ENCODE measurements at places on chromosomes 3 and 15. TPM values are rescaled to one million over a fixed set of nuclear protein-coding genes. Genes with fewer than 3 reads are reported as not detected.

Gene NEDD4
- polyA plus RNA-seq, result 15.5 TPM

Gene C3orf70
- polyA plus RNA-seq, result 0.01 TPM

Gene NUP210
- 0.05 TPM for polyA plus RNA-seq

DNA sequence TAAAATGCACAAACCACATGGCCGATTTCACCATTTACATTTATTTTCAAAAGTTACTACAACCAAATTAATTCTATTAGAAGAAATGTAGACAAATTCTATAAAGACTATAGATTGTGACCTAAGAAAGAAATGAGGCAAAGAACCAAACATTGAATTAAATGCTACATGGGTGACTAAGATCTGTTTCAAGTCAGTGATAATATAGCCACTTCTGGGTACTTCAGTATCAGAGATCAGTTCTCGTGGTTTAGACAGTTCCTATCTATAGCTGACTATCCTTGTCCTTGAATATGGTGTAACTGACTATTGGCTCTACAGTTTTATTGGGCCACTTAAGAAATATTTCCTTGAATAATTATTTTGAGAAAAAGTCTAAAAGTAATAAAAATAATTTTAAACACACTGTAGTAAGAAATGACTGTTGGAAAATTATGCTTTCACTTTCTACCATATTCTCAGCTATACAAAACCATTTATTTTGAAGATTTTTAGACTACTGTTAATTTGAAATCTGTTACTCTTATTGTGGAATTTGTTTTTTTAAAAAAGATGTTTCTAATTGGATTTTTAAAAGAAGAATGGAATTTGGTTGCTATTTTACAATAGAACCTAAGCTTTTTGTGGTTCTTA is 14.1 kb downstream of the KCNMB3 start:
- H3K27ac ChIP-seq, result no peak overlapping the region
- no peaks in the 10 kb centered on the region for H3K27me3 ChIP-seq
- no peaks in the 10 kb centered on the region for H3K4me1 ChIP-seq
- DNase-seq, result no peak
- no peak overlapping the region for H3K4me3 ChIP-seq
- H3K36me3 ChIP-seq, result no peaks in the 10 kb centered on the region

DNA sequence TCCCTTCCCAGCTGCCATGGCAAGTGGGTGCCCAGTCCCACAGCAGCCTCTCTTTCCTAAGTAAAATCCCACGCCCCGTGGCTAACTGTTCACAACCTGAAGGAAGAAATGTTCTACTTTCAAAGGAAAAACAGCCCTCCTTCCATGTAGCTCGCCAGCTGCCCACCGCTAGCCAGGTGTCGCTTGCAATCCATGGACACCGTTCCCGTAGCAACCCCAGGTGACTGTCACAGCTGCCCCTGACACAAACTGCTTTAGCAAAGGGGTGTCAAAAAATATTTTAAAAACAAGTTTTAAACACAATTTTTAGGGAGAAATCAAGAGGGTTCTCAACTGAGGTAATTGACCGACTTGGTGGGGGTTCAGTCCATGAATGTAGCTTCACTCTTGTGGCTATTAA is 21.0 kb upstream of the CGNL1 start:
- H3K27me3 ChIP-seq, result no peaks in the 10 kb centered on the region
- no peak overlapping the region for H3K4me3 ChIP-seq
- no peaks in the 10 kb centered on the region for H3K36me3 ChIP-seq
- peaks cover 11% of the 10 kb centered on the region for H3K4me1 ChIP-seq
- no peak overlapping the region for H3K27ac ChIP-seq
- no peak for DNase-seq

DNA sequence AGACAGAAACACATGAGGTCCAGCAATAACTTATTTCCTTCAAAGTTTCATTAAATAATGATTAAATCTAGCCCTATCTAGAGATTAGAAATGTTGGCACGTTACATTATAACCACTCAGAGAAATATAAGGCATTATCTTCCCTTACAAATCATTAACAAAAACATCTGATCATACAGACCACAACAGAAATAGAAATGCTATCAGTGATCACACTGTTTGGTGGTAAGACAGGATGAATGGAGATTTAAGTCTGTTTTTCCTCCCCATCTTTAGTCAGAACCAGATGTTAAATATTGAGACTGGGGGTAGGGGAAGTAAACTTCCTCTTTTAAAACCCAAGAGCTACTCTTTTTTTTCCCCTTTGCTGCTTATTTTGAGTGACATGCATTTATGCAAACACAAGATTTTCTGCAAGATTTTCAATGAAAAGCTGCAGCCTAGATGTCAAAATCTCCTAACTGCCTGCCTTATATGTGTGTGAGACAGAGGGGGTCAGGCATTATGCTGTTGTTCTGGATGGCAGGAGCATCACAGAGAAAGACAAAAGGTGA is 70.4 kb downstream of the CBLB start:
- peaks cover 15% of the 10 kb centered on the region for H3K4me1 ChIP-seq
- H3K36me3 ChIP-seq, result no peaks in the 10 kb centered on the region
- no peak for DNase-seq

DNA sequence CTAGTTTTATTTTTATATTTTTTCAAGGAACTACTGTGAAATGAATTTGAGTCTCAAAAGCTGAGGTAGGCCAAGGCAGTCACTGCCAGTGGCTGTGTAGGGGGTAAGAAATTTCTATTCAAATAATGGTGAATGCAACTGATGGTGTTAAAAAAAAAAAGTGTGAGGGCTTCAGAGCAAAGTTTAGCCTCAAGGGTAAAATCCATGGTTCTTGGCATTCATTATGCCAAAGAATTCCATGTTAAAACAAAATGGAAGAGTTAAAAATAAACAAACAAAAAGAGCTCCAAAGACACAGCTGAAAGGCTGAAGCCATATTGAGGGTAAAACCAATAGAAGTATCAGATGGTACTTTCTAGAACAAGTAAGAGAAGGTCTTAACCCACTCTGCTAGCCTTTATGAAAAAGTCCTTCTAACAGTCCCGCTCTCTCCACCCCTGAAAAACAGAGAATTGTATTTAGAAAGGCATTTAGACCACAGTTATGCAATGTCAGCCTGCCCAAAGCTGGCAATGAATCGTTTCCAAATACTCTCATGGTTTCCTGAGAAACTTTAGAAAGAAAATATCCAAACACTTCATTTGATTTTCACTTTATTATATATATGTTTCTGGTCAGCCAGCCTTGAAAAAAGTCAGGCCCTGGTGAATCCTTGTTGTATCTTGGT is 158.4 kb upstream of the GMNC start:
- DNase-seq, result no peak
- no peaks in the 10 kb centered on the region for H3K36me3 ChIP-seq
- no peaks in the 10 kb centered on the region for H3K27me3 ChIP-seq
- no peaks in the 10 kb centered on the region for H3K4me1 ChIP-seq
